ENCODE measurements at places on chromosomes 1 and 21. TPM values are rescaled to one million over a fixed set of nuclear protein-coding genes. Genes with fewer than 3 reads are reported as not detected.
A peak's percentile ranks its signal among the peaks of the same experiment; 100 is the strongest.

GRCh38 chr1:41325801-41326200 is 35.4 kb upstream of the FOXO6 start:
- no peaks in the 10 kb centered on the region for H3K4me1 ChIP-seq
- H3K27me3 ChIP-seq = no peaks in the 10 kb centered on the region
- no peaks in the 10 kb centered on the region for H3K36me3 ChIP-seq

DNA sequence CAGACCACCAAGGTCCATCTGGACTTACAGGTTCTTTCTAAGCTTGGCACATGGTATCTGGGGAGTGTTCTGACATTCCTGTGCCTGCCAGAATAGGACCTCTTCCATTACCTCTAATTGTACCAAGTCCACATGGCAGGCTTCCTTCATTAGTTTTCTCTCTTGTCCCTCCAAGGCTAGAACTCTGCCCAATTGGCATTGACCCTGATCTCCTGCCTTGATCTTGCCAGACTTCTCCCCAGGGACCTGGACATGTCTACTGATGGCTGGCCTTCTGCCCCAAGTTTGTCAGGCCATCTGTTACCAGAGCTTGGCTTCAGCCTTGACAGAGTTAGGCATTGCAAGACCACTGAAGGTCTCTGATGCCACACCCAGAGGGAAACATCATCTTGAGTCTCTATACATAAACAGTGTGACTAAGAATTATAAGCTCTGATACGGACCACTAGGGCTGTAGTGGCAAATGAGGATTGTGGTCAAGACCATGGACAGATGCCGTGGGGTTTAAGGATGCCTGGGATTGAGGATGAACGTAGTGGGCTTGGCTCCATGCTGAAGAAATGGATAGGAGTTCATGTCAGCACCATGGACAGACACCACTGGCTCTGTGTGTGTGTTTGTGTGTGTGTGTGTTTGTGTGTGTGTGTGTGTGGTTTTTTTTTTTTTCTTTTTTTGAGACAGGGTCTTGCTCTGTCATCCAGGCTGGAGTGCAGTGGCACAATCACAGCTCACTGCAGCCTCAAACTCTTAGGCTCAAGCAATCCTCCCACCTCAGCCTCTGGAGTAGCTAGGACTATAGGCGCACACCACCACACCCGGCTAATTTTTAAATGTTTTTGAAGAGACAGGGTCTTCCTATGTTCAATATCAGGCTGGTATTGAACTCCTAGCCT is 19.5 kb upstream of the PSMB2 start:
- no peaks in the 10 kb centered on the region for H3K27me3 ChIP-seq
- no peaks in the 10 kb centered on the region for H3K4me1 ChIP-seq
- no peak overlapping the region for H3K4me3 ChIP-seq
- no peaks in the 10 kb centered on the region for H3K36me3 ChIP-seq
- H3K27ac ChIP-seq = no peak overlapping the region

- H3K4me3 ChIP-seq = peak overlapping the region; percentile 18
- H3K27ac ChIP-seq = peak overlapping the region; percentile 98
- H3K27me3 ChIP-seq = no peaks in the 10 kb centered on the region
- DNase-seq = peak; percentile 92
These were observed 10.1 kb downstream of the DIPK1A start for GRCh38 chr1:92951141-92951582.

- H3K4me3 ChIP-seq = peak overlapping the region; percentile 82
- no peaks in the 10 kb centered on the region for H3K27me3 ChIP-seq
- peaks cover 33% of the 10 kb centered on the region for H3K4me1 ChIP-seq
- DNase-seq = no peak
- H3K27ac ChIP-seq = peak overlapping the region; percentile 93
These were observed 495 bp downstream of the PI4KB start for GRCh38 chr1:151326619-151327222.

- DNase-seq = no peak
- H3K4me1 ChIP-seq = no peaks in the 10 kb centered on the region
- H3K4me3 ChIP-seq = no peak overlapping the region
- H3K36me3 ChIP-seq = no peaks in the 10 kb centered on the region
These were observed 604.7 kb upstream of the PLXNA2 start for GRCh38 chr1:208848854-208849253.

DNA sequence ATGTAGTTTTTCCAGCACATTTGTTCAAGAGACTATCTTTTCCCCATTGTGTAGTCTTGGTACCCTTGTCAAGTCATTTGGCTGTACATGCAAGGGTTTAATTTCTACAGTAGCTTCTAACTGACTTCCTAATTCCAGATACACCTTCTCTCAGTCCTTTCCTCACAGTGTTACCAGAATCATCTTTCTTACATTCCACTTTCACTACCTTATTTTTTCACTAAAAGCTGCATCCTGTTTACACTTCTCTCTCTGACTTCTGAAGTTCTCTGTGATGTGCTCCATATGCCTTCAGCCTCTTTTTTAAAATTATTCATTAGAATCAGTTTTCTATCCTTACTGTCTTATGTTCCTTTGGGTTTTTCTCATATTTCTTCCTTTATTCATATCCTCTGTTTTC is 57.1 kb upstream of the RWDD3 start:
- no peak for DNase-seq
- H3K27ac ChIP-seq = no peak overlapping the region
- peaks cover 12% of the 10 kb centered on the region for H3K36me3 ChIP-seq
- H3K4me1 ChIP-seq = no peaks in the 10 kb centered on the region

DNA sequence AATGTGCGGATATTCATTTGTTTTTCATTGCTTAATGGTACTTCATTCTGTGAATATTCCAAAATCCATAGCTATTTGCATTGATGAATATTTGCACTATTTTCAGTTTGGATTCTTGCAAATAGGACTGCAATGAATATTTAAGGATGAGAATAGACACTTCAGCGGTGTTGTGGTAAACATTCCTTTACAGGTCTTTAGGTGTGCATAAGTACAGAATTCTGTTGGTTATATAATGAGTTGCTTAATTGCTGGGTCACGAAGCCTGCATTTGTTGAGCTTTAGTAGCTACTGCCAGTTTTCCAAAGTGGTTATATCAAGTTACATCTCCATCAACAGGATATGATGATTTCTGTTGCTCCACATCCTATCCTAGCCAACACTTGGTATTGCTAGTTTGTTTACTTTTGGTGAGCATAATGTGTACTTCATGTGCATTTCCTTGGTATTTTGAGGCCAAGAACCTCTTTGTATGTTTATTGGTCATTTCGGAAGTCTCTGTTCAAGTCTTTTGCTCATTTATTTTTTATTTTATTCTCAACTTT is 64.2 kb upstream of the CYYR1 start:
- no peak for DNase-seq
- no peaks in the 10 kb centered on the region for H3K4me1 ChIP-seq
- H3K27me3 ChIP-seq = no peaks in the 10 kb centered on the region
- H3K36me3 ChIP-seq = no peaks in the 10 kb centered on the region
- no peak overlapping the region for H3K4me3 ChIP-seq
- H3K27ac ChIP-seq = no peak overlapping the region

DNA sequence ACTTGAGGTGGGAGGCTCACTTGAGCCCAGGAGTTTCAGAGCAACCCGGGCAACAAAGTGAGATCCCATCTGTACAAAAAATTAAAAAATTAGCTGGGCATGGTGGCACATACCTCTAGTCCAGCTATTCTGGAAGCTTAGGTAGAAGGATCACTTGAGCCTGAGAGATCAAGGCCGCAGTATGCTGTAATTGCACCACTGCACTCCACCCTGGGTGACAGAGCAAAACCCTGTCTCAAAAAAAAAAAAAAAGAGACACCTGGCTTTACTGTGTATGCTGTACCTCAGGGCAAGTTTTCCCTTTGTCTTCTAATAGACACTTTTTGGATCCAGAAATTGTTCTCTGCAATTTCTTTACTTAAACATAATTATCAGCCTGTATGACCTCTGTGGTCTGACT is 23.1 kb upstream of the RCC1 start:
- H3K4me3 ChIP-seq = no peak overlapping the region
- DNase-seq = no peak
- H3K36me3 ChIP-seq = peaks cover 11% of the 10 kb centered on the region
- H3K27ac ChIP-seq = peak overlapping the region; percentile 30
- H3K27me3 ChIP-seq = no peaks in the 10 kb centered on the region
- H3K4me1 ChIP-seq = no peaks in the 10 kb centered on the region

GRCh38 chr1:69120817-69121216 is 446.9 kb upstream of the LRRC7 start:
- no peaks in the 10 kb centered on the region for H3K4me1 ChIP-seq
- no peak overlapping the region for H3K4me3 ChIP-seq
- no peaks in the 10 kb centered on the region for H3K36me3 ChIP-seq
- no peak overlapping the region for H3K27ac ChIP-seq
- DNase-seq = no peak

DNA sequence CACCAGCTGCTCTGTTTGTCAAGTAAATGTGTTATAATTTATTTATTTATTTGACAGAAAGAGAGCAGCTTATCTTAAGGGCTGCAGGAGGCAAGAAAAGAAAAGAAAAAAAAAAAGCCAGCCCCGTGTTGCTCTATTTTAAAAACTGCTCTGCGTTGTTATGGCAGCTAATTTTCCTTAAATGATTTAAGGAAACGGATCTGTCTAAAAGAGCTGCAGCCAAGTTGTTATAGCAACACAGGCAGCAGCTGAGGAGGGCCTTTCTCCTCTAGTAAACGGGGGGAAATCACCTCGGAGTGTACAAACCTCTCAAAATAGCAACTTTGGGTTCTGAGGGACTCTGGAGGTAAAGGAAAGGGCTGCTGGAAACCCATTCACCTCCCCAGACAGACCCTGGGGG is 149.2 kb downstream of the BEND5 start:
- H3K36me3 ChIP-seq = no peaks in the 10 kb centered on the region
- no peak overlapping the region for H3K27ac ChIP-seq
- H3K27me3 ChIP-seq = peaks cover 8% of the 10 kb centered on the region
- H3K4me1 ChIP-seq = no peaks in the 10 kb centered on the region
- no peak for DNase-seq

GRCh38 chr1:56222914-56223540 is 356.3 kb downstream of the PLPP3 start:
- no peaks in the 10 kb centered on the region for H3K27me3 ChIP-seq
- no peak overlapping the region for H3K27ac ChIP-seq
- no peak for DNase-seq
- H3K36me3 ChIP-seq = no peaks in the 10 kb centered on the region
- no peak overlapping the region for H3K4me3 ChIP-seq

Gene FAM43B
- total RNA-seq = 3.2 TPM
